Calu3 (cell line): ENCODE measurements at places on chromosomes 1 and 21. TPM values are rescaled to one million over a fixed set of nuclear protein-coding genes. Genes with fewer than 3 reads are reported as not detected.

DFFA gene
- 45.2 and 50.6 TPM in 2 replicates for total RNA-seq

- no peak for DNase-seq
These were observed 97.3 kb downstream of the USH2A start for GRCh38 chr1:216325946-216326345.

CHRM3 gene
- 2.3 and 2.6 TPM in 2 replicates for total RNA-seq

RNASEL gene
- 7.0 and 10.0 TPM in 2 replicates for total RNA-seq

NLRP3 gene
- total RNA-seq: 0.26 and 0.32 TPM in 2 replicates

GRCh38 chr1:16978567-16979474 lies 1.6 kb downstream of the MFAP2 start:
- DNase-seq: no peak

- no peak for DNase-seq
These were observed 7.2 kb downstream of the PARP1 start for GRCh38 chr1:226400519-226401354.

- DNase-seq: no peak
These were observed 167.2 kb upstream of the PTBP2 start for GRCh38 chr1:96554364-96554763.

DNA sequence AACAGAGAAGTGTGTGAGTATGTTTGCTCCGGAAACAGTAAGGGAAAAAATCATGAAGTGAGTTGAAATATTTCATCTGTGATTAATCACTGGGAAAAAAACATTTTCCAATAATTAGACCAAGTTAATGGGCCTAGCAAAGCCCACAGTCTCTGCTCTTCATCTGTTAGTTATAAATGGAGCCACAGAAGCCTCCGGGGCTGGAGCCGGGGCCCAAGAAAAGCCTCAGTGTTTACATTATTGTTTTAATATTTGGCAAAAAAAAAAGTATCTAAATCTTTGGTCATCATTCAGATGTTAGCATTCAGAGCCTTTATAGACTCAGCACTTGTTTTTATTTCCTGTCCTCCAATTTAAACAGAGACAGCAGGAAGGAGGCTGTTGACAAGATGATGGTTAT lies 115.0 kb downstream of the UBE2U start:
- DNase-seq: no peak

KCNE2 gene
- total RNA-seq: not detected in 2 replicates

GRCh38 chr1:91791103-91791502 lies 94.8 kb downstream of the TGFBR3 start:
- no peak for DNase-seq
